Epithelial cell of proximal tubule (primary cell): ENCODE measurements at places on chromosomes 1 and 21. TPM values are rescaled to one million over a fixed set of nuclear protein-coding genes. Genes with fewer than 3 reads are reported as not detected.

DNA sequence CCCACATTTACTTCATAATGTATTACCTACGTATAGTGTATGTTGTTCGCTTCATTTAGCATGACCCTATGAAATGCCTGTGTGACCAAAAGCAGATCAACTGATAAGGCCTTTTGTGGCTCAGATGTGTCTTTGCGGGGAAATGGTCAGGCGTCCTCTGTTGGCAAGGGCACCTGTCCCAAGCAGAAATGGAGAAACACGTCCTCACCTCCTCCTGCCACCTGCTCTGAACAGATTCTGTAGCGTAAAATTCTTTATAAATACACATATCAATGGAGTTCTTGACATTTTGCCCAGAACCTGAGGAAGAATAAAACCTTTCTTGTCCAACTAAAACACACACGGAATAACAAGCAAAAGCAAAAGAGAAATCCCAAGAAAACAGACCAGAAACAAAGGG lies 417.9 kb downstream of the KIF26B start:
- DNase-seq: no peak

- DNase-seq: no peak
Measured at GRCh38 chr1:244458781-244459180, 2.3 kb upstream of the CATSPERE start.

DNA sequence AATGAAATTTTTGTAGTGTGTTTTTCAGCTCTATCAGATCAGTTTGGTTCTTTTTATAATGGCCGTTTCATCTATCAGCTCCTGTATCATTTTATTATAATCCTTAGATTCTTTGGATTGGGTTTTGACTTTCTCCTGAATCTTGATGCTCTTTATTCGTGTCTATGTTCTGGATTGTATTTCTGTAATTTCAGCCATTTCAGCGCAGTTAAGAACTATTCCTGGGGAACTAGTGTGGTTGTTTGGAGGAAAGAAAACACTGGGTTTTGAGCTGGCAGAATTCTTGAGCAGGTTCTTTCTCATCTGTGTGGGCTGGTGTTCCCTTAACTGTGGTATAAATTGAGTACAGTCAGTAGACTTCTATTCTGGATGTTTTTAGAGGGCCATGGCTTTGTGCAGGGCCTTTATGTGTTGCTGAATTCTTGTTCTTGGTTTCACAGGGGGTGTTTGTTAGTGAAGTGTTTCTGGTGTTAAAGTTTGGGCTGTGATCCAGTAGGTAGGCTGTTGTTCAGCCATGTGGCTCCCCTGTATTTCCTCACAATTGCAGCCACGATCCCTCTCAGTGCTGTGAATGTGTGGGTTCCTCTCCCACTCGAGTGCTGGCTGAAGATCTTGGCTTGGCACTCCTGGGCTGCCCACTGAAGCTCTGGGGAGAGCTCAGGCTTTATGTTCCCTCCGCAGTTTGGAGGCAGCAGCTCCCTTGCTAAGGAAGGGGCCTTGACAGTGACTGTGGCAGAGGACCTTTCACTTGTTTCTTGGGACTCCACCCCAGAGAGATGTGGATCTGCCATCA lies 56.0 kb upstream of the CCDC190 start:
- DNase-seq: no peak

- no peak for DNase-seq
Measured at GRCh38 chr1:87719658-87720057, 391.0 kb downstream of the LMO4 start.

DNA sequence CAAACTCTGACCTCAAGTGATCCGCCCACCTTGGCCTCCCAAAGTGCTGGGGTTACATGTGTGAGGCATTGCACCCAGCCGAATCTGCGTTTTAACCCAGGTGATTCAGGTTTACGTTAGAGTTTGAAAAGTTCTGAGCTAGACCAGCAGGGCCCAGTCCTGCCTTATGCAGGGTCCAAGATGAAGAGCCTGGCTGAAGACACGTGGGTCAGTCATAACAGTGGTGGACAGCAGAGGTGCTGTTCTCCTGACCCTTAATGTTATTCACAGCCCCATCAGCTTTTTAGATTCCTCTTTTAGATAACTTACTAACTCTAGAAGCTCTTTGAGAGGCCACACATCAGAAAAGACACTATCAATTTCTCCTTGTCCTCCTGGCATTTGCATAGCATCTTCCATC lies 50.0 kb downstream of the GNG4 start:
- no peak for DNase-seq

DNA sequence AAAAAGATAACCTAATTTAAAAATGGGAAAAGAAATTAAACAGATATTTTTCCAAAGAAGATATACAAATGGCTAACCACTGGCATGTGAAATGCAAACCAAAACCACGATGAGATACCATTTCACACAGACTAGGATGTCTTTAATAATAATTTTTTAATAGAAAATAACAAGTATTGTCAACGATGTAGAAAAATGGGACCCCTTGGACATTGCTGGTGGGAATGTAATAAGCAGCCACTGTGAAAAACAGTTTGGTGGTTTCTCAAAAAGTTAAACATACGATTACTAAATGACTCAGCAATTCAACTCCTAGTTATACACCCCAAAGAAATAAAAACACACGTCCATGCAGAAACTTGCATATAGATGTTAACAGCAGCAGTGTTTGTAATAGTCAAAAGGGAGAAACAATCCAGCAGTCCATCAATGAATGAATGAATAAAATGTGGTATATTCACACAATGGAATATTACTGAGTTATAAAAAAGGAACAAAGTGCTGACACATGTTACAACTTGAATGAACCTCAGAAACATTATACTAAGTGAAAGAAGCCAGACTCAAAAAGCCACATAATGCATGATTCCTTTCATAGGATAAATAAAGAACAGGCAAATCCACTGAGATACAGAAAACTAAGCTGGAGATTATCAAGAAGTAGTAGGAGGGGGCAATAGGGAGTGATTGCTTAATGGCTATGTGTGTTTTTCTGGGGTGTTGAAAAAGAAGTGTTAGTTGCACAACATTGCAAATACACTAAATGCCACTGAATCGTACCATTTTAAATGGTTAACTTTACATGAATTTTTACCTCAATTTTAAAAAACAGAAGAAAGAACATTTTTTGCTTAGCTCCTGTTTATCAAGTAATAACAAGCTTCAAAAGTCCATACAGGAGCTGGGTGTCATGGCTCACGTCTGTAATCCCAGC lies 4.1 kb downstream of the PPT1 start:
- DNase-seq: no peak

DNA sequence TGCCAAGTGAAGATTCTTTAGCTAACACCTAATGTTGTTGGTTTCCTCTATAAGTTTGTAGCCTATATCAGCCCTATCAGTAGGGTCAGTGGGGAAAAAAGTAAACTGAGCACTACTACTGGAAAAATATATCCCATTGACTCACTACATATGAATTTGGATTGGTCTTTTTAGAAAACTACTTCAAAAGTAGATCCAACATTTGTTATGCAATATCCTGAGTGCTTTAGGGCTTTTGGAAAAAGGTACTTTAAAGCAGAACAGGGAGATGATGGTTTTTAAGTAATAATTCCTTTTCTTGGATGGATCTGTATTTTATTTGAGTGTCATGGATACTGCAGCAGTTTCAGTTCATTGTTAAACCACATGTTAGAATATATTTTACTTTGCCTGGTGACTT lies 7.1 kb downstream of the C1orf21 start:
- no peak for DNase-seq

- DNase-seq: no peak
Measured at GRCh38 chr1:56256153-56257000, 323.0 kb downstream of the PLPP3 start.

- DNase-seq: no peak
Measured at GRCh38 chr1:6794164-6794563, 8.9 kb downstream of the CAMTA1 start.

GRCh38 chr1:157725221-157725577 lies 24.6 kb upstream of the FCRL3 start:
- no peak for DNase-seq

- no peak for DNase-seq
Measured at GRCh38 chr1:68954841-68955240, 458.0 kb upstream of the DEPDC1 start.

- no peak for DNase-seq
Measured at GRCh38 chr1:228089519-228090380, 7.2 kb downstream of the ARF1 start.

DNA sequence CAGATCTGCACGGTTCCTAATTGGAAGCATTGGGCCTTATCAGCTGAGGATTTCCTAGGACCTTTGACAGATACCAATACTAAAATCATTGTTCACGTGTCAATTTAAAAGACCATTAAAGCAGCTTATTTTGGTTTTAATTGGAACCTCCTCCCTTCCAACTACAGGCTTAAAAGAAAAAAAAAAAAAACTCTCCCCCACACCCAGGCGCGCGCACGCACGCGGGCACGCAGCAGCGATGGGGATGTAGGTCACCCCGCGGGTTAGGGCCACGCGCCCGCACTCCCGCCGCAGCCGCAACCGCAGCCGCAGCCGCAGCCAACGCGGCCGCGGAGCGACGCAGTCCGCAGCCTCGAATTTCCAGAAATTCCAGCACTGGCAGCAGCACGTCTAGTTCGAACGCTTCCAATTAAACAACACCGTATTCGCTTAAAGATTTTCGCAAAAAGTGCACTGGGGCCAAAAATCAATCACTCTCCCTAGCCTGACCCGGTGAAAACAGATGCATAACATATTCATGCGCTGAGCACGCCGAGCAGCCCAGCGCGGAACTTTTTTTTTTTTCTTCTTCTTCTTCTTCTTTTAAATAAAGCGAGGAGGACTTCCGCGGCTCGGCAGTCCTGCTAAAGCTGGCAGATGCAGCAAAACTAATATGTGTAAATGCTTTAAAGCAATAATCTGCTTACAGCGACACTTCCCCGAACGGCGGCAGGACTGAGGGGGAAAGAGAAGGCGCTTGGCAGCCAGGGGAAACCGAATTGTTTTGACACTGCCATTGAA lies 13.3 kb upstream of the BARHL2 start:
- DNase-seq: no peak

GRCh38 chr1:1361982-1362423 lies 3.6 kb upstream of the MXRA8 start:
- no peak for DNase-seq

DNA sequence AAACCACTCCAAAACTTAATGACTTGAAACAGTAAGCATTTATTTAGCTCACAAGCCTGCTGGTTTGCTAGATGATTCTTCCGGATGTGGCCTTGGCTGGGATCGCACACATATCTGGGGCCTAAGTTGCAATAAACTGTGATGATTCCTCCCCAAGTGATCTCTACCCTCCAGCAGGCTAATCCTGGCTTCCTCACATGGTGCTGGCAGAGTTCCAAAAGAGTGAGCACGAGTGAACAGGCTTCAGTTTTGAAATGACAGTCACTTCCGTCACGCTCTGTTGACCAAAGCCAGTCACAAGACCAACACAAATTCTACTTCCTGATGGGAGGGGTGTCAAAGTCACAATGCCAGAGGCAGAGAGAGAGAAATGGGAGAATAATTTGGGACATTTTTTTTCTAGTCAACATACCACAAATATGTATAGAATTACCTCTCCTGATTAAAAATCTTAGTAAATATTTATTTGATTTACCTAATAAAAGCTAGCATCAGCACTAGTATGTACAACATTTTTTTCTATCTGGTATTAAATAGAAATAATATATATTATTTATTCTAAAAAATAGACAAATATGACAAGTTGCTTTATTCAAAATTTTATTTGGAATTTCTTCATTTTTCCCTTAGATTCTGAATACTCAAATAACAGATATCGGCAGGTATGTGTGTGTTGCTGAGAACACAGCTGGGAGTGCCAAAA lies 292.7 kb downstream of the TPR start:
- DNase-seq: peak; percentile 90

DNA sequence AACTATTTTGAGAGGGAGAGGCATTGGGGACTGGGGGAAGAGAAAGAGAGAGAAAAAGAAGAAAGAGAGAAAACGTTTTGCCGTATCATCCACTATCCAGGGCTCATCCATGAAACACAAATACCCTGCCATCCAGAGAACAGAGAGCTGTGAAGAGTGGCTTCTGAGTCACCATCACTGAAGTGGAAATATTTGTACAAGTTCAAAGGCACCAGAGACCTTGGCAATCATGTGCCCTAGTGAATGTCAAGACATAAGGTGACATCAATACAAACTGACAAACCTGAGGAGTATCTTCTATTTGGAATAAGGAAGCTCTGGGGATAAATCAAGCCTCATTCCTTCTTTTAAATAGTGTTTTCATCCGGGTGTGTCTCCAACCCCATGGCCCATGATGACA lies 197.2 kb upstream of the PROX1 start:
- no peak for DNase-seq

- DNase-seq: no peak
Measured at GRCh38 chr1:17060306-17060749, 6.5 kb upstream of the SDHB start.

- no peak for DNase-seq
Measured at GRCh38 chr1:244157731-244158438, 106.8 kb downstream of the ZBTB18 start.

DNA sequence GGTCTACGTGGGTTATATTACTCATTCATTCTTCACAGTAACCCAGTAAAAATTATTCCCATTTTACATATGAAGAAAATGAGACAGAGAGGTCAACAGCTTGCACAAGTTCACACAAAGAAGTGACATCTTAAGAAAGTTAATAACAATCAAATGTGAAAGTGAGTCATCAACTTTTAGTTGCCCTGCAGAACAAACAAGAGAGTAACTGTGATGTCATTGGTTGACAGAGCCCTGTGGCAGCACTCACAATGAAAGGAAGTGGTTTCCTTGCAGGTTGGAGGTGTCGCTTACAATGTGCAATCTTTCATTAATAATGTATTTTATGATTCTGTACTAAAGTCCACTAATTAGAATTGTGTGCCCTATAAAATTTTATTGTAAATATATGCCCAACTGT lies 369.6 kb downstream of the RYR2 start:
- no peak for DNase-seq

DNA sequence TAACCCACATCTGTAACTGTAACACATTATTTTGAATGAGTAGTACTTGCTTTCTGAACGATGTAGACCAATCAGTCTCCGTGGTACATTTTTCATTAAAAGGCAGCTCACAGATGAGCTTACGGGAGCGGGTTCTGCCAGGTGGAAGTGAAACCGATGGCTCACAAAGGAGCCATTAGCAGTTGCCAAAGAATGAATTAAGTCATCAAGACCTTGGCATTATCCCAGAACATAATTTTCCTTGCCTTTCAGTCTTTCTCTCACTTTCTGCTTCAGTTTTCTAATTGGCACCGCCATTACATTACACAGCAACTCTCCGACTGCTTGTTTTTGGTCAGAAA lies 33.5 kb upstream of the UTS2 start:
- DNase-seq: no peak

GRCh38 chr1:59323879-59324278 lies 27.0 kb downstream of the FGGY start:
- no peak for DNase-seq

Gene ETV3L
- not detected in 2 replicates for total RNA-seq

Gene LCE3D
- not detected in 2 replicates for total RNA-seq

Gene SGIP1
- total RNA-seq: 6.9 and 8.3 TPM in 2 replicates

Gene PBX1
- 3.0 and 4.4 TPM in 2 replicates for total RNA-seq

Gene CRP
- total RNA-seq: not detected in 2 replicates

Gene GJA5
- total RNA-seq: 1.2 and 2.7 TPM in 2 replicates

Gene MATN1
- not detected in 2 replicates for total RNA-seq

Gene ESPN
- not detected in 2 replicates for total RNA-seq

Gene CD48
- not detected in 2 replicates for total RNA-seq
